ENCODE measurements at places on chromosomes 5 and 9. TPM values are rescaled to one million over a fixed set of nuclear protein-coding genes. Genes with fewer than 3 reads are reported as not detected.

- DNase-seq = peak; percentile 68
Measured at GRCh38 chr5:146877783-146878475, 628 bp downstream of the PPP2R2B start.

GRCh38 chr9:136997830-136998234 lies 1.5 kb upstream of the CLIC3 start:
- no peak for DNase-seq

DNA sequence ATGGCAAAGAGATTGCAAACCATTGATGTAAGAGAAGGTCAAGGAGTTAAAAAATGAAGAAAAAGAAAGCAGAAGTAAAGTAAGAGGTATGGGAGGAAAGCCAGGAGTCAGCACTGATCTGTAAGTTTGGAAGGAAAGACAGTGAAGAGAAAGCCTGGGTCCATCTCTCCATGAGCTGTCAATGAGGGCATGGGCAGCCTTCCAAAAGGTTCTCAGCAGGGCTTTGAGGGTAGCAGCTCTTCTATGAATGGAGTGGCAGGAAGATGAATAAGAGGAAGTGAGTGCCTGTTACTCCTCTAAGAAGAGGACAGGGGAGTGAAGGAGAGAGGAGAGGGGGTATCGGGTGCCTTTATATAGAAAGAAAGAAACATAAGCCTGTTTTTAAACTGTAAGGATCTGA lies 97.1 kb downstream of the ADCY2 start:
- no peak for DNase-seq

- peak; percentile 81 for DNase-seq
Measured at GRCh38 chr9:35907711-35908503, 1.4 kb upstream of the SPAAR start.

- DNase-seq = no peak
Measured at GRCh38 chr5:178460174-178460573, 130.0 kb downstream of the COL23A1 start.

The KCNV2 gene
- total RNA-seq = not detected

The PTTG1 gene
- total RNA-seq = 2.5 TPM

The FOXD4L5 gene
- 0.09 TPM for total RNA-seq
